ENCODE measurements at places on chromosomes 7 and 10. TPM values are rescaled to one million over a fixed set of nuclear protein-coding genes. Genes with fewer than 3 reads are reported as not detected.

The FAM180A gene
- not detected for total RNA-seq

The ZNF511 gene
- total RNA-seq = 38.8 TPM

The FAM25G gene
- total RNA-seq = not detected

The CYP2C9 gene
- total RNA-seq = not detected

The SPDYE6 gene
- total RNA-seq = 0.51 TPM

The CLRN3 gene
- not detected for total RNA-seq

The GNGT1 gene
- total RNA-seq = not detected

The SORBS1 gene
- total RNA-seq = 0.95 TPM

The SFMBT2 gene
- total RNA-seq = 50.9 TPM

DNA sequence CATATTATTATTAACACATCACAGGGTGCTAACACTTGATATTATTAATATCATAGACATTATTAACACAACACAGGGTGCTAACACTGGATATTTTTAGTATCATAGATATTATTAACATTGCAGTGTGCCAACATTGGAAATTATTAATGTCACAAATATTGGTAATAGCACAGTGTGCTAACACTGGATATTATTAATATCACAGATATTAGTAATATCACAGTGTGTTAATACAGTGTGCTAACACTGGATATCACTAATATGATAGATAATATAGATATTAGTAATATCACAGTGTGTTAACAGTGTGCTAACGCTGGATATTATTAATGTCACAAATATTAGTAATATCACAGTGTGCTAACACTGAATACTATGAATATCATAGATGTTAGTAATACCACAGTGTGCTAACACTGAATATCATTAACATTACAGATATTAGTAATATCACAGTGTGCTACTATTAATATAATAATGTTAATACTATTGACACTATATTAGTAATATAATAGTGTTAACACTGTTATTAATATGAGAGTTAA lies 1.6 kb upstream of the TMEM225B start:
- no peaks in the 10 kb centered on the region for H3K4me1 ChIP-seq
- H3K36me3 ChIP-seq = no peaks in the 10 kb centered on the region
- no peak overlapping the region for H3K27ac ChIP-seq
- no peaks in the 10 kb centered on the region for H3K27me3 ChIP-seq

GRCh38 chr10:46308666-46309450 lies 22.1 kb downstream of the ANTXRL start:
- no peaks in the 10 kb centered on the region for H3K27me3 ChIP-seq
- no peak overlapping the region for H3K4me3 ChIP-seq
- no peak overlapping the region for H3K27ac ChIP-seq

GRCh38 chr7:144584726-144585125 lies 181.2 kb upstream of the NOBOX start:
- no peaks in the 10 kb centered on the region for H3K4me1 ChIP-seq
- H3K36me3 ChIP-seq = no peaks in the 10 kb centered on the region
- no peak overlapping the region for H3K4me3 ChIP-seq
- no peak for DNase-seq

DNA sequence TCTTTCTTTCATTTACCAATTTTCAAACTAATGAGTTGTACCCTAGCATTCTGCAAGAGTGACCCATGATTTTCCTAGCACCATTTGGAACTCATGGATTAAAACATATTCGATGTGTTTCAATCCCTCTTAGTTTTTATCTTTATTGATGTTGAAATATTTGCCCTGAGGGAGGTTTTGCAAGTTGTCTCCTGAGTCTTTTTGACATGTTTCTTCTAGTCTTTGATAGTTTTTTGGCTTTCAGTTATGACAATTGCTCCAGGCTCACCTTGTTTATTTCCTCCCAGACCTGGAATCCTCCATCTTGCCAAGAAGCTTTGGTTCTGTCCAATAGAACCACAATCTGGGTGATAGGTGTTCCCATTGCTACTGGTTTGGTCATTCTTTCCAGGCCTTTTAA lies 327.8 kb downstream of the WDR11 start:
- H3K4me1 ChIP-seq = no peaks in the 10 kb centered on the region
- H3K36me3 ChIP-seq = no peaks in the 10 kb centered on the region
- no peak for DNase-seq
- H3K27me3 ChIP-seq = no peaks in the 10 kb centered on the region
- H3K4me3 ChIP-seq = no peak overlapping the region
- no peak overlapping the region for H3K27ac ChIP-seq

DNA sequence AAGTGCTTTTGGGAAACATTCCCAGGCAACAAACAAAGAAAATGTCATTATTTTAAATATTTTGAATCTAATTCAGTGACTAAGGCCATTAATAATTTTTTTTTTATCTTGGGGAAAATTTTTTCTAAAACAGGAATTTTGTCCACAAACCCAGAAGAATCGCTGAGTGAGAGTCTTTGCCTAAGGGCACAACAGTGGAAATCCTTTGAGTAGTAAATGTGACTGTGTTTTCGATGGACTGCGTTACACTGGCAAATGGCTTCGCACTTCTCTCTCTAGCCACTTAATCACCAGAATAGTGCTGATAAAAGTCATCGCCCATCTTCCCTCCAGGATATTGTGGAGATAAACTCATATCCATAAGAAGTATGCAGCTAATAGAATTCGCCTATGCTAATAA lies 430.3 kb upstream of the AKR1E2 start:
- no peaks in the 10 kb centered on the region for H3K36me3 ChIP-seq
- H3K27me3 ChIP-seq = no peaks in the 10 kb centered on the region
- DNase-seq = no peak
- H3K4me3 ChIP-seq = no peak overlapping the region

DNA sequence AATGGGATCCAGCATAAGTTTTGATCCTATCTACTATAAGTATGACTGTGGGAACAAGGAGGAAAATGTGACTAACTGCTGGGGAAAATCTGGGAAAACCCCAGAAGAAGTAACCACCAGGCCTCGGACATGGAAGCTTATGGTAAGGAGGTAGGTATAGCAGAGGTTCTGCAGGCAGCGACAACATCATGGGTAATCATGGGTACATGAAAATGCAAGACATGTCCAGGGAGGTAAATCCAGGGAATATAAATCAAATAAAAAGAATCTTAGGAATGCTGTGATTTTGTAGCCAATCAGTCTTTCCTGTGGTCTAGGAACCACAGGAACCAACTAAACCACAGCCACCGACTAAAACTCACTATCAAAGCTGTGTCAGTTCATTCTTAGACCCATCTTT lies 168.3 kb upstream of the NPY start:
- no peak overlapping the region for H3K4me3 ChIP-seq
- H3K36me3 ChIP-seq = no peaks in the 10 kb centered on the region
- no peaks in the 10 kb centered on the region for H3K27me3 ChIP-seq
- DNase-seq = no peak
- no peaks in the 10 kb centered on the region for H3K4me1 ChIP-seq

GRCh38 chr7:69768986-69769595 lies 170.8 kb downstream of the AUTS2 start:
- H3K27me3 ChIP-seq = no peaks in the 10 kb centered on the region
- no peaks in the 10 kb centered on the region for H3K4me1 ChIP-seq
- H3K27ac ChIP-seq = no peak overlapping the region
- no peak for DNase-seq
- H3K4me3 ChIP-seq = no peak overlapping the region

DNA sequence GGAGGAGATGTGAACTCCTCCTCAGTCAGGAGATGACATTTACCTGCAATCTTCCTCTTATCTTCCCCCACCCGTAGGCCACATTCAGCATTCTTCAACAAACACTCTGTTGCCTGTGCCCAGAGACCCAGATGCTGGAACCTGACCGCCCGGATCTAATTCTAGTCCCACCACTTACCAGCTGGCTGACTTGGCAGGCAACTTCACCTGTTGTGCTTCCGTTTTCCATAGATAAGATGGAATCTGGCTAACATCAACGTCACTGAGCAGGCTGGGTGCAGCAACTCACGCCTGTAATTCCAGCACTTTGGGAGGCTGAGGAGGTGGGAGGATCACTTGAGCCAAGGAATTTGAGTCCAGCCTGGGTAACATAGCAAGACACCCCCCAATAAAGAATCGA lies 21.3 kb upstream of the FXYD4 start:
- no peaks in the 10 kb centered on the region for H3K36me3 ChIP-seq
- H3K4me1 ChIP-seq = peaks cover 9% of the 10 kb centered on the region
- H3K4me3 ChIP-seq = no peak overlapping the region

DNA sequence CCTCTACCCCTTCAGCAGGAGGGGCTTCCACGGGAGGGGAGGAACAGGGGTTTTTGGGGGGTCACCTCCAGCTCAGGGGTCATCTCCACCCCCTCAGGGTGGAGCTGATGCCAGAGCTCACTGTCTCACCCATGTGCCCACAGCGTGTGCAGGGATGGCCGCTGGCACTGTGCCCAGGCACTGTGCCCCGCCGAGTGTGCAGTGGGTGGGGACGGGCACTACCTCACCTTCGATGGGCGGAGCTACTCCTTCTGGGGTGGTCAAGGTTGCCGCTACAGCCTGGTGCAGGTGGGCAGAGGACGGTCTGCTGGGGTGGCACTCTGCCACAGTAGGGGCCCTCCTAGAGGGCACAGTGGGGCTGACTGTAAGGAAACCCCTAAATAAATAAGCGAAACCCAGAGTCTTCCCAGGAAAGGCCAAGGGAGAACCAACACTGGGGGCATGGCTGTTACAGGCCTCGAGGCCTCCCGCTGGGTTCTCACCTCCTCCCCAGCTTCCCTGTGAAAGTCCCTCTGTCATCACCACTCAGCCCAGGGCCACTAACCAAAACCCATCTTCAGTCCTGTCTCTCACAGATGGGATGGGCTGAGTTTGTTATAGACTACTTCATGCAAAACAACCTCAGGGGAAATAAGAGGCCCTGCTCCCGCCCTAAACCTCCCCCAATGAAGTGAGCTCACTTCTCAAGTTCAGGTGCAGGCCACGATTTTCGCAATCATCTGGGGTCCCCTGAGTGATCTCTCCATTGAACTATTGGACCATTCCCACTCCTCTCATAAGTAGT lies 7.4 kb upstream of the ZNF467 start:
- no peak for DNase-seq
- no peaks in the 10 kb centered on the region for H3K27me3 ChIP-seq
- H3K4me1 ChIP-seq = no peaks in the 10 kb centered on the region
- H3K36me3 ChIP-seq = no peaks in the 10 kb centered on the region
- no peak overlapping the region for H3K27ac ChIP-seq

DNA sequence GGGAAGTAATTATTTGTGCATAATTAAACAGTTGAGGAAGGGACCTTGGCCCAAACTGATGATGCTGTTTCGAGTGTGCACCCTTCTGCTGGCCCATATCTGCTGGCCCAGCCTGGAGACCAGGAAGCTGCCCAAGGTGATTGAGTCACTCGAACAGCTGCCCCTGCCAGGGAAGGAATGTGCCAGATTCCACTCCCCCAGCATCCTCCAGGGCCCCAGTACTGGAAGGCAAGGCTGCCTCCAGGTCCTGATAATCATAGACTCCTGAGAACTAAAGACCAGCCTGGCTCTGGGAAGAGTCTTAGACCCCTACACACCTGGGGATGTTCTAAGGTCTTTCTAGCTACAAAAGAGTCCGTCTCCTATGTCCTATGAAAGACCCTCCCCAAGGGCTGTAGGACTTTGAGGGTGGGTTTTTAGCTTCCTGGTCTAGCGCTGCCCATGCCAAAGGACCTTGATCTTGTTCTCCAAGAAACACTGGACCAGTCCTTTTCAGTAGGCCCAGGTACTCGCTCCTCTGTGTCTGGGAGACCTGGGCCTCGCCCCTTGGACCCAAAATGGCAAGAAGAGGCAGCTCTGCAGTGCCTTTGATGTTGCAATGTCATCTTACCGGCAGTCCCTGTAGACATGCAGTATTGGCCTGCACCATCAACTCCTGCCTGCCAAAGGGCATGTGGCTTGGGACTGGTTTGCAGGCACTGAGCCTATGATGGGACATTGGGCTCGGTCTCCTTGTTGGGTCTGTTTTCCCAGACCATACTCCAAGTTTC lies 103.2 kb upstream of the GPR26 start:
- no peak for DNase-seq
- H3K4me1 ChIP-seq = no peaks in the 10 kb centered on the region
- H3K27me3 ChIP-seq = no peaks in the 10 kb centered on the region
- H3K27ac ChIP-seq = no peak overlapping the region
- H3K36me3 ChIP-seq = no peaks in the 10 kb centered on the region

DNA sequence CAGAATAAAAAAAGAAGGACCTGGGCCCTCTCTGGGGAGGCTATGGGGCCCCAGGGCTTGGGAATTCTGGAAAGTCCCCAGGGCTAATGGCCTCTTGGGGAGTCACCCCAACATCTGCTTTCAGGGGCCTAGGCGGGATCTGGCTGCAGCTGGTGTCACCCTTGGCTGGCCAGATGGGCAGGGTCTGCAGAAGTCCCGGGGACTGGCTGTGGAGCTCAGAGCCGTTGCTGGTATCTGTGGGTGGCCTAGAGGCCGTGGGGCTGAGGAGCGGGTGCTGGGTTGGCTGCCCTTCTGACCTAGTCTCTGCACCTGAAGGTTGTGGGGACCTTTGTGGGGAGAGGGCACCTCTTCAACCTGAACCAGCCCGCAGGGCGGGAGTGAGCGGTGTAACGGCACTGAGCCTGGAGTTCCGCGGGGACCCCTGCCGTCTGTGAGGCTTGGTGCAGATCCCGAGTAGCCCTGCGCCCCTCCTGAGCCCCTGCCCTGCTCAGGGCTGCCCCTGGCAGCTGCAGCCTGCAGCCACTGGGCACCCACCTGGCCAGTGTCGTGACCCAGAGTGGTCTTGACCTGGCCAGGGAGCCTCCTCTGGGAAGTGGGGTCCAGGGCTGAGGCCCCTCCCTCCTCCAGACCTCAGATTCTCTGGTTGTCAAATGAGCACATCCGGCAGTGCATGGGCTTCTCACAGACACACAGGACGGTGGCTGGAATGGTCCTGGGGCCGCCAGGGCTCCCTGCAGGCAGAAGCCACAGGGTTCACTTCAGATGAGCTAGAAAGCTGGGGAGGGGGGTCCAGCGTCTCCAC lies 51.5 kb downstream of the UNCX start:
- DNase-seq = no peak
- no peak overlapping the region for H3K27ac ChIP-seq
- no peaks in the 10 kb centered on the region for H3K4me1 ChIP-seq
- H3K36me3 ChIP-seq = no peaks in the 10 kb centered on the region
- no peak overlapping the region for H3K4me3 ChIP-seq

- H3K4me3 ChIP-seq = no peak overlapping the region
- H3K4me1 ChIP-seq = no peaks in the 10 kb centered on the region
- no peak for DNase-seq
- no peak overlapping the region for H3K27ac ChIP-seq
- H3K36me3 ChIP-seq = no peaks in the 10 kb centered on the region
- H3K27me3 ChIP-seq = no peaks in the 10 kb centered on the region
Observed at GRCh38 chr7:25002786-25003185, 22.8 kb upstream of the OSBPL3 start.

GRCh38 chr7:141118767-141119166 lies 44.9 kb downstream of the TMEM178B start:
- no peaks in the 10 kb centered on the region for H3K36me3 ChIP-seq
- no peaks in the 10 kb centered on the region for H3K4me1 ChIP-seq
- H3K27me3 ChIP-seq = no peaks in the 10 kb centered on the region

DNA sequence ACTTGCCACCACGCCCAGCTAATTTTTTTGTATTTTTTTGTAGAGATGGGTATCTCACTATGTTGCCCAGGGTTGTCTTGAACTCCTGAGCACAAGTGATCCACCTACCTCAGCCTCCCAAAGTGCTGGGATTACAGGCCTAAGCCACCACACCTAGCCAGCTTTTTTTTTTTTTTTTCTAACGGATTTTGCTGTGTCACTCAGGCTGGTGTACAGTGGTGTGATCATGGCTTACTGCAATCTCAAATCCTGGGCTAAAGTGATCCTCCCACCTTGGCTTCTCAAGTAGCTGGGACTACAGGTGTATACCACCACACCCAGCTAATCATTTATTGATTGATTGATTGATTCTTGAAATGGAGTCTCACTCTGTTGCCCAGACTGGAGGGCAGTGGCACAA lies 106.0 kb upstream of the TRIM24 start:
- no peak overlapping the region for H3K4me3 ChIP-seq
- no peaks in the 10 kb centered on the region for H3K4me1 ChIP-seq
- no peaks in the 10 kb centered on the region for H3K27me3 ChIP-seq
- no peaks in the 10 kb centered on the region for H3K36me3 ChIP-seq
- no peak for DNase-seq
- no peak overlapping the region for H3K27ac ChIP-seq

Measured in naive thymus-derived CD4-positive, alpha-beta T cell (primary cell).